ENCODE measurements at places on chromosomes 12 and 14.
A peak's percentile ranks its signal among the peaks of the same experiment; 100 is the strongest.

- DNase-seq: no peak
Measured at GRCh38 chr12:82807132-82807737, 120.5 kb downstream of the TMTC2 start.

- DNase-seq: no peak
Measured at GRCh38 chr12:104588047-104588920, 131.5 kb downstream of the CHST11 start.

DNA sequence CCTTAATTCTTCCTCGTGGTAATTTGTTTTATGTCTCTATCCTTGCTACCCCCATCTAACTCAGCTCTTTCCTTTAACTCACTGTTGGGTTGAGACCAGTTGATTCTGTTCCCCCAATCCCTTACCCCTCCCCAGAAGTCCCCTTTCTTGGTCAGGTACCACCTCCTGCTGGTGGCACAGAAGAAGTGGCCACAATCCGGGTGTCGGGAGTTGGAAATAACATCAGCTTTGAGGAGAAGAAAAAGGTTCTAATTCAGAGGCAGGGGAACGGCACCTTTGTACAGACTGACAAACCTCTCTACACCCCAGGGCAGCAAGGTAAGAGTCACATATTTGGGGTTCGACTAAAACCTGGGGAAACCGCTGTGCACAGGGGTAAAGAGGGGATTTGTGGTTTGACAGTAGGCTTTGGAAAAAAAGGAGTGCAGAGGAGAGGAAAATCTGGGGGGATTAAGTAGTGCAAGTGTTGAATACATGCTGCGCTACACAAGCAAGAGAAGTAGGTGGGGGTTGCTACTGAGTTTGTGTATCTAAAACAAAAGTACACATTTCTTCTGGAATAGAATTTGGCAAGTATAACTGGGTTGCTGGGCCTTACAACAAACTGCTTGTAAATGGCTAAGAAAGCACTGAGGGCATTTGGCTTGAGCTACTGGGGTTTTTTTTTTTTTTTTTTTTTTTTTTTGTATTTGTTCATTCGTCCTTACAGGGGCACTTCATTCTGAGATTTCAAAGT is 1.3 kb downstream of the A2ML1 start:
- no peak for DNase-seq

DNA sequence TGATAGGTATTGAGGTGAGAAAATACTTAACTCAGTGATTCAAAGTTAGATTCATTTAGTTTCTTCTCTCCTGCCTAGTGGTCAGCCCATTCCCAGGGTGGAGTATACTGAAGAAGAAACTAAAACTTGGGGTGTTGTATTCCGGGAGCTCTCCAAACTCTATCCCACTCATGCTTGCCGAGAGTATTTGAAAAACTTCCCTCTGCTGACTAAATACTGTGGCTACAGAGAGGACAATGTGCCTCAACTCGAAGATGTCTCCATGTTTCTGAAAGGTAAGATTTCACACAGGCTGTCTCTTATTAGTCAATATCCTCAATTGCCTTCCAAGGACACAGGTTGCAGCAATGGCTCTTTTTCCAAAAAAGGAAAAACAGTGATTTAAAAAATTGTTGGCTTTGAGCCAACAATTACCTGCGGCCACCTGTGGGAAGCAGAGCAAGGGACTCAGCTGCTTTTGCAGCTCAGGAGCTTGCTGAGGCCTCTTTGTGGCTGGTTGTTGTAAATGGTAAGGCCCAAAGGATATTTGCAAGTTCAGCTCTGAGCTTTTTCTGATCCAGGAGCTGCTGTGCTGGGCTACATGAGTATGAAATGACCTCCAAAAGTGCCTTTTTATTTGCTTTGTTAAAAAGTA is 33.9 kb downstream of the TPH2 start:
- DNase-seq: peak; percentile 18

GRCh38 chr12:105554856-105555255 is 224.4 kb downstream of the C12orf75 start:
- DNase-seq: no peak

DNA sequence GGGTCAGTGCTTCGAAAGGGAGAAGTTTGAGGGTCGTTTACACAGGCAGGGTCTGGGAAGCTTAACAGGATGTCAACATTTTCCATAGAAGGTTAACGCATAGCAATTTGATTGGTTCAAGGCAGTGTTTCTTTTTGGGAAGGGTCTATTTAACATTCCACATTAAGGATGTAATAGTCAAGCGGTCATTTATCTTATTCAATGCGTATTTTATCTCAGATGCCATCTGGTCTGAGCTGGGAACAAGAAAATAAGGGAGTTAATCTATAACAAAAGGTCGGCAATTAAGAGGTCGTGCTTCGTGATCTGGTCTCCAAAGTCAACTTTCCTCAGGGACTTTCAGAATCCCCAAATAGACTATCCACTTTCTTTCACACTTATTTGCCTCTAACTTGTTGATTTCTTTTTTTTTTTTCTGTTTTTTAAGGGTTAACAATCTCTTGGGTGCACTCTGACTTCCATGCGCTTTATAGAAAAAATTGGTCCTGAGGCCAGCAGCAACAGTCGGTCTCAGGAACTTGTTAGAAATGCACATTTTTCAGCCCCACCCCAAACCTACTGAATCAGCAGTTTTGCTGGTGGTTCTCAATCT is 550 bp upstream of the RESF1 start:
- peak; percentile 45 for DNase-seq

GRCh38 chr12:124238886-124239285 is 56.0 kb upstream of the RFLNA start:
- DNase-seq: no peak

DNA sequence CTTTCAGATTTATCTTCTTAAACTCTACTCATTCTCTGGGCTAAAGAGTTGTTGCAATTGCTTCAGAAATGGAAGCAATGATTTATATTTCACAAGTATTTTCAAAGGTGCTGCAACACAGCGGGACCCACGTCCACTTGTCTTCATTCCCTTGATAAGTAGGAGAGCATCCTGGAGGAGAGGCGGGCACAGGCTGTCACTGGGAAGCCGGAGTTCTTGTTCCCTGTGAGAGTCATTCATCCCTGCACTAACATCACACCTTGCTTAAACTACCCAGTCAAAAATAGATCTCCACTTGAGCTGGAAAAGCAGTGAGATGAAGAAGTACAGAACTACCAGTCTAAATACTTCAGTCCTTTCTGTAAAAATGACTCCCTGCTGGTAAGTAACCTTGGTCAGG is 160.5 kb upstream of the RASSF8 start:
- DNase-seq: peak; percentile 21

DNA sequence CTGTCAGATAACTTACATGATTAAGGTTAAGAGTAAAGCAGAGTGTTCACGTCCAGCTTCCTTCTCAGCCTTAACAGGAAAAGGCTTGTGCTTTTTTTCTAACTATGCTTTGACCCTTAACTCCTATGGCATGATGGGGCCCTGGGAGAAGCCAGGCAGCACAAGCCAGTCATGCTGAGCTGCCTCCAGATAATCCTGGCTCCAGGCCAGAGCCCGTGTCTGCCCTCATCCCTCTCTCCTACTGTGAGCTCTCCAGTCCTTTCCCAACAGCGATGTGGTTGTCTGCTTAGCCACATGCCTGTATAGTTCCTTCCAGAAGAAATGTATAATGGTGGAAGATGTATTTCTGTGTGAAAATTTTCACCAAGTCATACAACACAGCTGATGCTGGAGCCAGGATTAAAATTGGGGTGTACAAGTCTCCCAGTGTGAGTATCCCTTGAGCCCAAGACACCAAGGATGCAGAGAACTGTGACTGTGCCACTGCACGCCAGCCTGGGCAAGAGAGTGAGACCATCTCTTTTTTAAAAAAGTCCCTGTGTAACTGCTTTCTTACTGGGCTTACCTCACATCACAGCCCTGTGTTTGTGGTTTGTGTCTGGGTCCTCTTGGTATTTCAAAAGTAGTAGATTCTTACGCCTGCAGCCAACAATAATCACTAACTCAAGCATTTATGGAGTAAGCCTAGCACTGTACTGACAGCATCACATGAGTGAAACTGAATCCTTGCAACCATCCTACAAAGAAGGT is 7.9 kb upstream of the ITFG2 start:
- DNase-seq: no peak

DNA sequence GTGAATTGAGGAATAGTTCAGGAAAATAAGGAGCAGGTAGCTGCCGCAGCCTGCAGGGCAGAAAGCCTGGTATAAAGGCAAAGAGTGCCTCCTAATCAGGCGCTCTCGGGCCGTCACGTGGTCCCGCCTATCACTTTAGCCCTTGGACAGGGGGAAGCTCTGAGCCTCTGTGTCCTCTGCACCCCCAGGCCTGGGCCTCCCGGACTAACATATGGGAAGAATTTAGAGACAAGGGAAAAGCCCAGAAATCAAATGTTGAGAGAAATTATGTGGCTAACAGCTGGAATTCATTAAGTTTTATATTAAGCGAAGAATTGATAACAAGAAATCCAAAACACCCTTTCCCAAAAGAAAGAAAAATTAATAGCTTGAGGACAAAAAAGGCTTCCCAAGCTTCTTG is 417.7 kb downstream of the ATP23 start:
- no peak for DNase-seq

DNA sequence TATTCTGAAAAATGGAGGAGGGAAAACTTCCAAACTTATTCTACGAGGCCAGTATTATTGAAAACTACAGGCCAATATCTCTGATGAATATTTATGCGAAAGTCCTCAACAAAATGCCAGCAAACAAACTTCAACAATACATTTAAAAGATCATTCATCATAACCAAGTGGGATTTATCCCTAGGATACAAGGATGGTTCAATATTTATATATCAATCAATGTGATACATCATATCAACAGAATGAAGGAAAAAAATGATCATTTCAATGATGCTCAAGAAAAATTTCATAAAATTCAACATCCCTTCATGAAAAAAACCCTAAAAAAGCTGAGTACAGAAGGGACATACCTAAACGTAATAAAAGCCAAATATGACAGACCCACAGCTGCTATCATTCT is 45.9 kb upstream of the LMNTD1 start:
- DNase-seq: no peak

GRCh38 chr12:9184276-9184675 is 23.9 kb downstream of the PZP start:
- no peak for DNase-seq

DNA sequence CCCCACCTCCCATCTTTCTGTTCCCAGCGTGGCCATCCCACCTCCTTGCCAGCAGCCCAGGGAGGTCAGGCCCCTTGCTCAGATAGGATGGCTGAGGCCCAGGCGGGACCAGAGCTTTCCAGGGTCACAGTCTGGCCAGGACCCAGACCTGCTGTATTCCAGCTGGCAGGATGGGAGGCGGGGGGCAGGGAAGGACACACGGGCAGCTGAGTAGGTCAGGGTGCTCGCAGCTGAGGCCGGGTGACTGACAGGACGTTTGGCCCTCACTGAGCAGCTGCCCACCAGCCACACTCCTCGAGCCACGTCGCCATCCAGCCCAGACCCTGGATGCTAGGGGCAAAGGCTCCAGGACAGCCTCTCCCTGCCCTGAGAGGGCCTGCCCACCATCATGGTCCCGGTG is 4.0 kb downstream of the NUDT14 start:
- DNase-seq: no peak

DNA sequence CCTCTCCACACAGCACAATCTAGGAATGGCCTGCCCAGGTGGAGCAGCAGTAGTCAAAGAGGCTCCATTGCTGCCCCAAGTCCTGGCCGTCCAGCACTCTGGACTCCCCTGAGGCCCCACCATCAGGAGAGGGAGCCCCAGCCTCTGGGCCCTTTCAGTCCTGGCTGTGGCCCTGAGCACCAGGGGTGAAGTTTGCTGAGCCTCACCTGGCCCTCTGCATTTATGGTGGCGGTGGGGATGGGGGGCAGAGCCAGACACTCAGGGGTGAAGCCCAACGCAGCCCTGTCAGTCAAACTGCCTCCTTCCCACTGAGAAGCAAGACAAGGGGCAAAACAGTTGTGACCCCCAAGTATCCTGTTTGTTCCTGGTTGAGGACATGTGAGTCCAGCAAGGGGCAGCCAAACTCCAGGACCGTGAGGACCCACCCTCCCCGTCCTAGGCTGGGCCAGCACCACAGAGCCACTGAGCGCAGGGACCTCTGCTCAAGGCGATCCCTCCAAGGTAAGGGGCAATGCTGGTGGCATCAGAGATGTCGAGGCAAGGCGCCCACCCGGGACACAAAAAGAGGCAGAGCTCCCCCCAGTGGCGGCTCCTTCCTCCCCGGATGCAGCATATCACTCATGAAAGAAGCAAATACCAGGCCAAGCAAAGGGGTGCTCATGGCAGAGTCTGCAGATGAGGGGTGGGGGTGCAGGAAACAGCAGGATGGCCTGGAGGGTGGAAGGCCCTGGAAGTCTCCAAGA is 4.8 kb upstream of the AMN start:
- peak; percentile 20 for DNase-seq

GRCh38 chr14:33062881-33063280 is 124.2 kb downstream of the NPAS3 start:
- no peak for DNase-seq

- no peak for DNase-seq
Measured at GRCh38 chr14:64109819-64110554, 184.2 kb downstream of the ESR2 start.

Measured in NCI-H510A treated with DMSO at 0.1 percent for 48 hours (cell line).